ENCODE measurements at places on chromosomes 2 and 18. TPM values are rescaled to one million over a fixed set of nuclear protein-coding genes. Genes with fewer than 3 reads are reported as not detected.

SERPINB10 gene
- total RNA-seq, result not detected

ALPG gene
- total RNA-seq, result not detected

GRCh38 chr2:224377751-224378700, 23.9 kb downstream of the FAM124B start:
- DNase-seq, result no peak

DNA sequence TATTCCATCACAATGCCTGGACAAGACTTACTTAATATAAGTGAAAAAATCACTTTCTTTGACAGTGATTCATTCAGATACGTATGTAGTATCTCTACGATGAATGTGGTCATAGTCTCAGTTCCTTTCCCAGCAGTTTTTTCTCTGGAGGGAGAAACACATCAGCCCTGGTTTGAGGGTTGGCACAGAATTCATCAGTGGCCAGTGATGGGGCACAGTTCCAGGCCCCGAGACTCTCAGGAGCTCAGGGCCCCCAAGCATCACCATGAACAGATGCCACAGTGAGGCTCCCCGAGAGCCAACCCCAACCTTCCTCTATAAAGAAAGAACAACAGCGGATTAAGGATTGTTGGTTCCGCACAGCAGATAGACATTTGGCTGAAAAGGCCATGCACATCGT, 12.5 kb downstream of the PRKAG3 start:
- no peak for DNase-seq

DNA sequence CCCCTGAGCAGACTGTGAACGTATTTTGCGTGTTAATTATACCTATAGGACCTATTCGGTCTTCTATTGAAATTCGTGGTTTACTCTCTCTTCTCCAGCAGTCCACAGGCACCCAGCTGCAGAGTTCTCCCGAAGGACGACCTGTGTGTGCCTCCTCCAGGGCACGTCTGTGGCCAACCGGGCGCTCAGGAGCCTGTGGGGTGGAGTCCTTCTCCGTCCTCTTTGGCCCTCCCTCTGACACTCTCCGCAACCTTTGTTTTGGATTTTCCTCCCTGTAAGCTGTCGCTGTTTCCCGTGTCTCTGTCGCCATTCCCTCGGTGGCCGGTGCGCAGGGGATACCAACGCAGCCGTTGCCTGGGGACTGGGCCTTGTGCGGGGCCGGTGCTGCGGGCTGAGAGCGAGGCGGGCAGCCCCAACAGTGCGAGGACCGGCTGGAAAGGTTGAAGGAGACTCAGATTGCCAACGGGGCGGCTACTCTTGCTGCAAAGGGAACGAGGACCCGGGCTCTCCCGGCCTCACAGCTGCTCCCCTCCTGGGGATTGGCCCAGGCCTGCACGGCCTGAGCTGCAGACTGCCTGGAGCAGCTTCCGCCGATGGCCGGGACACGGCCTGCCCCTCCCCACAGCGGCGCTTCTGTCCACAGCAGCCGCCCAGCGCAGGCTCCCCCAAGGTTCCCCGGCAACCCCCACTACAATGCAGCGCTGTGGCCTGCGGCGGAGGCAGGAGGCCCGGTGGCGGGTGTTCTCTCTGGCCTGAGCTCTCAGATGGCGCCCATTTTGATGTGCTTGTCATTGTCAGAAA, 221.0 kb downstream of the MTX2 start:
- peak; percentile 51 for DNase-seq

DNA sequence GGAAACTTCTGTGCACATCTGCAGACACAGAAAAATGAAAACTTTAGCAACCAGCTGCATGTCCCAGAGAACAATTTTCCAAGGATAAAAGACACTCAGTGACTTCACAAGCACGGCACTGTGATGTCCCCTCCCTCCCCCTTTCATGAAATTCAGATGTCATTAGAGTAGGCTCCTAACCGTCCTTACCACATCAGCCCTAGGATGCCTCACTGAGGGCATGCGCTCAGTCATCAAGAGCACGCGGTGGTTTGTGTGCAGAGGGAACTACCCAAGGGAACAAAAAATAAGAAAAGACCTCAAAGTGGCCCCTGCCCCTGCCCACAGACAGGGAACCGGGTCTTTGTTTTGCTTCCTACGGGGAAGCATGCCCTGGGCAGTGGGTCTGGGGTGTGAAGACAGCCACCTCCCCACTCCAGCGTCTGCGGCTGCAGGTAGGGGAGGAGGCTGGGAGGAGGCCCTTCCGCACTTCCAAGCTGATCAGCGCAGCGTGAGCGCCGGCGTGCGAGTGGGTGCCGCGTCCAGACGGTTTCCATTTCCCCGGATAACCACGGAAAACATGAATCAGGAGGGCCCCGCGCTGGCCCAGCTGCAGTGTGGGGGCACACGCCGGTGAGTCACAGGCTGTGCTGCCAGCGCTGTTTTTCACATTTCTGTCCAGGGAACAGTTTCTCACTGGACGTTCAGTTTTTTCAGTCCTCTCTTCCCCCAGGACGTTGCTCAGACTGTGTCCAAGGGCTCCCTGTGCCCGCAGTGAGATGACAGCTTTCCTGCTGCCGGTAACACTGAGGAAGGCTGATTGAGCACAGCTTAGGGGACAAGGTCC, 70.6 kb downstream of the COPS8 start:
- DNase-seq, result peak; percentile 85

DNA sequence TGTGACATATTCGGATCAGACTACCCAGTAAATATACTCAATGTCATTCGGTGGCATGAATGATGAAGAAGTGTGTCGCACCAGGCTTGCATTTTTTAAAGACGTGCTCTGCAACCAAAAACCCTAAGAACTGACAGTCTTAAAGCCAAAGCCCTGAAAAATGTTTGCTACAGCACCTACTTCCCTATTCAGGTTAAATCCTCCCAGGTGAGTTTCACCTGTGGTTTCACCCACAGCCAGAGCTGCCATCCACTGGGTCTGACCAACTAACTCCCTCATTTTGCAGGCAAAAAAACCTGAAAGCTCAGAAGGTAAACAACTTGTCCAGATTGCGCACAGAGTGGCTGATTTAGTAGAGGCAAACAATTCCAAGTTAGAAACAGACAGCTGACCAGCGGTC, 222.3 kb upstream of the MGAT5 start:
- no peak for DNase-seq

- no peak for DNase-seq
Observed at GRCh38 chr2:216134958-216135541, 25.9 kb downstream of the XRCC5 start.
